ENCODE measurements at places on chromosomes 5 and 9.
A peak's percentile ranks its signal among the peaks of the same experiment; 100 is the strongest.

- DNase-seq, result no peak
Observed at GRCh38 chr9:106613250-106613737, 249.7 kb upstream of the ZNF462 start.

DNA sequence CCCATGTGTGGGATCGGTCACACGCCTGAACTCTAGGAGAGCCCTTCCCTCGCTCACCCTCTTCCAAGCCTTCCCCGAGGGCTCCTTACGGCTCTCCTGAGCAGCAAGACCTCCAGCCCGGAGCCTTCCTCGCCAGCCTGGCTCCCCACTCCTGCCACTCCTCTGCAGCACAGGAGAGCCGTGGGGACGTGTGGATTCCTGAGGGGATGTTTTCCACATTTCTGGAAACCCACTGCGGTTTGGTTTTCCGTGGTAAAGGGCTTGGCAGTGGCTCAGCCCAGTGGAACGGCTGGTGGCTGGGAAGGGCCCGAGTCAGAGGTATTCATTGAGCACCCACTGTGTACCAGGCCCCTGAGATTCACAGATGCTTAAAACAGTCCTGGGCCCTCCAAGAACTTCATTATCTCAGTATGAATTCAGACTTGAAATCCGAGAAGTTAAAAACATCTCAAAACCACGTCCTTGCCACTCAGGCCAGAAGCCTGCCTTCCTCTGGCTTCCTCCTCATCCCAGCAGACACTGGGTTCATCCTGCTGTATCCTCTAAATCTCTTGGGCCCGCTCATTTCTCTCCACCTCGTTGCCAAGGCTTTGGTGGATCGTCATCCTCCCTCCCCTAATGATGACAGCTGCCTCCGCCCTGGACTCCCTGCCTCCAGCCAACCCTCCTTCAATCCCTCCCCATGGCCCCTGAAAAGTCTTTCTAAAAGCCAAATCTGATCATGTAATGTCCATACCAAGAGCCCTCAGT is 109.6 kb downstream of the FGF18 start:
- no peak for DNase-seq

- DNase-seq, result peak; percentile 30
Observed at GRCh38 chr9:88106492-88106891, 31.8 kb downstream of the SPATA31C2 start.

GRCh38 chr9:76658510-76659231 is 105.6 kb upstream of the PCA3 start:
- peak; percentile 86 for DNase-seq

- DNase-seq, result no peak
Observed at GRCh38 chr9:105093685-105094084, 150.8 kb upstream of the SLC44A1 start.

GRCh38 chr5:66368811-66369210 is 224.7 kb downstream of the SREK1 start:
- DNase-seq, result no peak

DNA sequence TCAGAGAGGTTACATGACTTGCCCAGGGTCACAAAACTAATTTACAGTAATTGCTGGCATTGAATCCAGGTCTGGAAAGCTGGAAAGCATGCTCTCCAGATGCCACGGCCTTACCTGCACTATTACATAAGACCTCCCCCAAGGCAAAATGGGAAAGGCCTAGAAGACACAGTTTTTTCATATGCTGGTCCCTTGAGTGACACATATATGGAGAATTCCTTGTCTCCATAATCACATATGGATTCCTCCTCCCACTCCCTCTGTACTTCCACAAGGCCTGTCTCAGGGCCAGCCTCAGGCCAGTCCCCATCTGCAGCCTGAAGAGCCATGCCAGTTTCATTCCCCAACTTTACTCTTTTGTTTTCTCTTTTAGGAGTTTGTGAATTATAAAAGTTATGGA is 28.6 kb upstream of the MEIKIN start:
- no peak for DNase-seq

GRCh38 chr5:126189862-126190261 is 233.3 kb upstream of the GRAMD2B start:
- no peak for DNase-seq

GRCh38 chr5:430214-430925 is 12.6 kb upstream of the EXOC3 start:
- DNase-seq, result no peak

DNA sequence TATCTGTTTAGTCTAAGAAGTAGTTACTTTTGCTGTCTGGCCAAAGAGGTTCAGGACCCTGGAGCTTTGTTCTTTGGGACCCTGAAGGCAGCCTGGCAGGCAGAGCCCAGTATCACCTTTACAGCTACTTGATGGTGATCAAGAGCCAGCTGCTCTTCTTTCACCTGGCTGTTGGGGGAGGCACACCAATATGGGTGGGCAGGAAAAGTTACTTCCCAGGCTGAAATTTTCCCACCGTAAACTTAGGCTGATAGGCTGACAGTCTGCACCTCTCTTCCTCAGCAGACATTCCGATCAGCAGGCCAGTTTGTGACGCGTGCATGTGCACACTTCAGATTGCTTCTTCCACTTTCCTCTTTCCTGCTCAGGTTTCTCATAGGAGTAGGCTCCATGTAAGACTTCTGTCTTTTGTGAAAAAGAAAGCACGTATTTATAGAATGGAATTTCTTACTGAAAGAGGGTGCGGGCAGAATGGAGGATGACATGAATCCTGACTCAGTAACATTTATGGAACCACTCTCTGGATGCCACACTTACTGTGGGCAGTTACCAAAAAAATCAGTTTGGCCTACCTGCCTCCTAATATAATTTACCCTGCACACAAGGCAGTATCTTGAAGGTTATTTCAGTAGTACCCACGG is 223.9 kb upstream of the DMRT1 start:
- DNase-seq, result no peak

DNA sequence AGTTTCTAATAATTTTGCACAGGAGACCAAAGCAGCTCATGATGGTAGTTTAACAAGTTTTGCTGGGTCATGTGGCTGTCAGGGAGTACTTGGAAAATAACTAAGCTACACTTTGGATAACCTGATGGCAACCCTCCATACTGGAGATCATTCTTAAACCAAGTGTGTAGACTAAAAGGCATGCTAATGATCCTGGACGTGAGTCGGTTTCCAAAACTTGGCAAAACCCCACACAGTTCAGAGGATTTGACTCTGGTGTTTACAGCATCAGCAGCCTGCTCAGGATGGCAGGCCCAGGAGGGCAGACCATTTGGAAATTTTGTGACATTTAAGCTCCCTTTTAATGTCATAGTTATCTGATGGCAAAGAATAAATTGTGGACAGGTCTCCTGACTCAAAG is 196.5 kb upstream of the EFNA5 start:
- DNase-seq, result no peak

DNA sequence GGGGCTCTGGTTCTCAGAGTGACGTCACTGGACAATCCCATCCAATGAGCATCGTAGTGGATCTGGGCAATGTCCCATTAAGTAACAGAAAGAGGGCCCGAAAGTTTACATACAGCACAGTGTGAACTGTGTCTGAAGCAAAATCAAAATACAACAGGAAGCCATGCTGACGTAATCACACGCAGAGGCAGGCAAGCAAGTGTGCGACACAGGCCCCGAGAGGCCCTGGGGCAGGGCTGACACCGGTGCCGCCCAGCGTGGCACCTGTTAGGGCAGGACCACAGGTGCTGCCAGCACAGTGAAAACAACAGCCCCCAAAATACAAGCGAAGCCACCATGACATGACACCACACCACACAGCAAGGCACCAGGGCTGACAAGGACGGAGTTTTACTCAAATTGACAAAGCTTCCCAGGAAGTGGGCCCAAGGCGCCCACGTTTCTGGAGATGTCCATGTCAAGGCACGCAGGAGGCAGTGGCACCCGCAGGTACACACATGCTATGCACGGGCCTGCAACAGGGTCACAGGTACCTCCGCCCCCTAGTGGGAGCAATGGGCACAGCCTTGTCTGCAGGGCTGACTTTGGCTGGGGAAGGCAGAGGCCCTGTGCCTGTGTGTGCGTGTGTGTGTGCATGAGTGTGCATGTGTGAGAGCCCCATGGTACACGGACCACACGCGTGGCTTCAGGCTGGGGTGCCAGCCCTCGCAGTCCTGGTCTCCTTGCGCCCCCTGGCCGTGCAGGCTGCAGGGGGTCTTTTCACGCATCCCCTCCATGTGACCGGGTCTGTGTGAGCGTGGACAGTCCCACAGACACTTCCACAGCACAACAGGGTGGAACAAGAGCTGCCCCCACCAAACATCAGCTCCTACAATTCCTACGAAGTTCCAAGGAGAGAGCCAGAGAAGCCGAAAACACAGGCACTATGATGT is 19.6 kb downstream of the QSOX2 start:
- peak; percentile 53 for DNase-seq

- DNase-seq, result no peak
Observed at GRCh38 chr5:36407396-36407795, 105.7 kb upstream of the RANBP3L start.

- no peak for DNase-seq
Observed at GRCh38 chr9:34276772-34277171, 52.3 kb downstream of the KIF24 start.

GRCh38 chr5:60183881-60184280 is 290.4 kb upstream of the PDE4D start:
- DNase-seq, result no peak

DNA sequence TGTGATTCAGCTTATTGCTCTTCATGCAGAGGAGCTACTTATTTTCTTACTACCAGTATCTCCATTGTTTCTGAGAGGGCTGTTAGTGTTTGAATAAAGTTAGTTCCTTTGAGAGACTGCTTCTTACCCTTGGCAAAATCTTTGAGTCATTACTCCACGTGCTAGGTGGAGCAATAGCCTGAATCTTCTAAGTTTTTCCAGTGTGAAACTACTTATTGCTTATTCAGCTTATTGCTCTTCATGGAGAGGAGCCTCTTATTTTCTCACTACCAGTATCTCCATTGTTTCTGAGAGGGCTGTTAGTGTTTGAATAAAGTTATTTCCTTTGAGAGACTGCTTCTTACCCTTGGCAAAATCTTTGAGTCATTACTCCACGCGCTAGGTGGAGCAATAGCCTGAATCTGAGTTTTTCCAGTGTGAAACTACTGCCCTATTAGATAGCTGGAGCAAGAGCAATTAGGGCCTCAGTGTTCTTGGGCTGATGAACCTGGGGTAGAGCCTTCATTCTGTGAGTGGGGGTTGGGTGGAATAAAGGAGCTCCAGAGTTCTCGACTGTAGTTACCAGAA is 41.9 kb downstream of the GPBP1 start:
- DNase-seq, result peak; percentile 33

- DNase-seq, result no peak
Observed at GRCh38 chr9:32454280-32454679, 69.8 kb downstream of the ACO1 start.

DNA sequence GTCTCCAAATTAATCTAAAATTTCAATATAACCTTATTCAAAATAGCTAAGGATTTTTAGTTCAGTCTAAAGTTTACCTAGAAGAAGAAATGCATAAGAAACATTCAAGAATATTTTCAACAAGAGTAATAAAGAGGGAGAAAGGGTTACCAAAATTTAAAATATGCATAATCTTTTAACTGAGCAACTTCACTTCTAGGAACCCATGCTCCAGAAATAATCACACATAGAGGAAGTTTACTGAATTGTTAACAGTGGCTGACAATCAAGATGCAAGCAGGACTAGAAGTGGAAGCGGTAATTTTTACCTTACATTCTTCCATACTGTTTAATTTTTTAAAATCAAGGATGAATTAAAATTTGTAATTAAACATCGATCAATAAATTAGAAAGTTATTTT is 1.9 kb downstream of the PJA2 start:
- no peak for DNase-seq

All from fibroblast of pulmonary artery (primary cell).